ENCODE measurements at places on chromosomes 16 and 17.

DNA sequence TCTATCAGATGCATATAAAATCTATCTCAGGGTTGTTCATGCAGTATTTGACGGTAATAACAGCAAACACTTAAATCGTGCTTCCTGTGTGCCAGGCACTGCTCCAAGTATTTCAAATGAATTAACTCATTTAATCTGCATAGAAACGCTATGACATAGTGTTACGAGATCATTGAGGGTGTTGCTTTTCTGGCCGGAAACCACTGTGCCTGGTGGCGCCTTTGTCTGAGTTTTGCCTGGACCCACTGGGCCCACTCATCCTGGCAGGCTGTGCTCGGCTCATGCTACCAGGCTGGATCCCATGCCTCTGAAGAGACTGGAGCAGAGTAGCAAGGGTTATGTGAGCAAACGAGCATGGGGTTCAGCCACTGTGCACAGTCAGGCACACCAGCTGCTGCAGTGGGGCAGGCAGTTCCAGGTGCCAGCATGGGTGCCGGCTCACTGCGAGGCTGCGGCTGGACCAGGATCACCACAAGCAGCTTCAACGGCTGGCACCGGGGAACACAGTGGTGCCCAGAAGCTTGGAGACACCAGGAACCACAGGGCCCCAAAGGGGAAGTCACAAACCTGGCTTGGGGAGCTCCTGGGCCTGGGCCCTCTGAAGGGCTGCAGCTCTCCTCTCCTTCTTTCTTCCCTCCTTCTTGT lies 45.9 kb upstream of the CLEC19A start:
- peak; percentile 65 for DNase-seq

- DNase-seq = no peak
These were observed 23.6 kb upstream of the GPRC5C start for GRCh38 chr17:74408262-74408661.

GRCh38 chr17:82216301-82217119 lies 3.9 kb upstream of the CCDC57 start:
- no peak for DNase-seq

DNA sequence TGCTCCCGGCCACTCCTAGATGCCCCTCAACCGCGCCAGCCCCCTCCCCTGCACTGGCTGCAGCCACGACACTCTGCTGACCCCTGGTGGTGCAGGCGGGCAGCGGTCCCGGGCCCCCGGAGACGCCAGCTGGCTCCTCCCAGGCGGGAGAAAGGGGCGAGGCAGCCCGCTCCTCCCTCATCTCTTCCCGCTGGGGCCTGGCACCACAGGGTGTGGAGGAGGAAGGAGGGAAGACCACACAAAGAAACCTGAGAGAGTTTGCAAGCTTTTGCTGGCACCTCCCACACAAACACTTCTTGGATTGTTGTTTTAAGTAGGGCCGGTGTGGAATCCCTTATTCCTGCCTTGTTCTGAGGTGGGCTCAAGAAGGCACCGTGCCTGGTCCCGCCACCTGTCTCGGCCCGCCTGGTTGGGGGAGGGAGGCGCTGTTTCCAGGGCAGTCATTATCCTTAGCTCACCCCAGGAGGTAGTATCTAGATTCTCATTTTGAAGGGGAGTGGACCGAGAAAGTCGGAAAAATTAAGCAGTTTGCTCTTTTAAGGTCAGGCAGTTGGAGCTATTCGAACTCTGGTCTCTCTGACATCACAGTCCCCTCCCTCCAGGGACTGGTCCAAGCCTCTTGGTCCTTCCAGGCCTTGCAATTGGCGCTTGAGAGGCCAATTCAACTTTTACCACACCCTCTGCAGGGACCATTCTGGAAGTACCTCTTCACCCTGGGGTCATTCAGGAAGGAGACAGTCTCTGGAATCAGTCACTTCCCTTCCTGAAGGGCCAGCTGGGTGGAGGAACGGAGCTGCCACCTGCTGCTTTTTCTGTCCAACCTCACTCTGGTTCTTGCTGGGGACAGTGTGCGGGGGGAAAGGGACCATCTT lies 959 bp upstream of the ANKRD13B start:
- peak; percentile 98 for DNase-seq

DNA sequence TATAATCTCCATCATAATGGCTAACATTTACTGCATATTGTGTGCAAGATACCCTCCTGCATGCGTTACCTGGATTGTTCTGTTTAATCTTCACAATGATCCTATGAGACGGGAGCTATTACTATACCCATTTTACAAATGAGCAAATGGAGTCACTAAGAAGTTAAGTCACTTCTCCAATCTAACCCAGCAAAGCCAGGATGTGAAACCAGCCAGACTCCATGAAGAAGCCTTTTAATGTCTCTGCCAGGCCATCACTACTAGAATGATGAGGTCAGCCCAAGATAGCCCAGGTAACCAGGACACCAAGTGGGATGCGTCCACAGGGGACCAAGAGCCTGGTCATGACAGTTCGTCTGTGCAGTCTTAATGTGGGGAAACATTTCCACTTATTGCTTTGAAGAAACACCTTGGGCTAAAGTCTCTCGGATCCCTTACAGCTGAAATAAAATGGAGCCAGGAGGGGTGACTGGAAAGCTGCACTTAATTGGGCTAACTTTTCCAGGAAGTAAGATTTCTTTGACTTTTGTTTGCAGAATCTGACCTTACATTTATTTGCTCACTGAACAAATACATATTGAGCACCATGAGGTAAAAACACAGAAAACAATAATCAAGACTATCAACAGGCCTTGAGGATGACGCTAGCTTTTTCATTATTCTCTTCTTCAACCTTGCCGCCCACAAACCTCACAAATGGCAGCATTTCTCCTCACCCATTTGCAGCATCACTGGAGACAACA lies 926 bp upstream of the SHCBP1 start:
- no peak for DNase-seq

DNA sequence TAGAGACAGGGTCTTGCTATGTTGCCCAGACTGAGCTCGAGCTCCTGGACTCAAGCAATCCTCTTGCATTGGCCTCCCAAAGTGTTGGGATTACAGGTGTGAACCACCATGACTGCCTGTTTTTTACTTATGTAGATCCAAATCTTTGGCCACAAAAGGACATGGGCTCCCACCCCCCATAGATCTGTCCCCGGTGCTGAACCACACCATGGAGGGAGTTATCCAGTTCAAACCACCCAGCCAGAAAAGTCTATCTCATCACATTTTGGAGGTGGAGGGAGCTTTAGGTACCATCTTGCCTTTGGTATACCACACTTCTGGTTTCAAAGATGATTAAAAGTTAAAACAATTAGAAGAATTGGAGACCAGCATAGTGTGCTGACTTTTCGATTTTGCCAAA lies 26.2 kb downstream of the SHISA9 start:
- DNase-seq = no peak

DNA sequence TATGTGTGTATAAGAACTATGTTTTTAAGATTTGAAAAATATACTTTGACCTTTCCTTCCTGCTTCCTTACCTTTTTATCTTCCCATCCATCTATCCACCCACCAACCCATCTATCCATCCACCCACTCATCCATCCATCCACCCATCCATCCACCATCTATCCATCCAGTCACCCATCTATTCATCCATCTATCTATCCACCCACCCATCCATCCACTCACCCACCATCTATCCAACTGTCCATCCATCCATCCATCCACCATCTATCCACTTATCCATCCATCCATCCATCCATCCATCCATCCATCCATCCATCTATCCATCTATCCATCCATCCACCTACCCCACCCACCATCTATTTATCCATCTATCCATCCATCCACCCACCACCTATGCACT lies 12.4 kb downstream of the CBFA2T3 start:
- no peak for DNase-seq

- no peak for DNase-seq
These were observed 5.7 kb upstream of the MAPK8IP3 start for GRCh38 chr16:1700246-1700645.

GRCh38 chr17:42913522-42913921 lies 12.9 kb downstream of the G6PC1 start:
- no peak for DNase-seq

- no peak for DNase-seq
These were observed 188.1 kb upstream of the ZNF469 start for GRCh38 chr16:88194397-88195268.

- no peak for DNase-seq
These were observed 165.6 kb downstream of the CA10 start for GRCh38 chr17:51992864-51993416.

- DNase-seq = no peak
These were observed 22.7 kb downstream of the RNF43 start for GRCh38 chr17:58394534-58395223.

GRCh38 chr17:38601539-38602351 lies 4.0 kb downstream of the SRCIN1 start:
- no peak for DNase-seq

- DNase-seq = peak; percentile 92
These were observed at the start of gene CANT1 for GRCh38 chr17:79009397-79010303. Gene CANT1, minus strand, starts transcription at chr17:79009764. Its CDS starts 12,142 bp downstream, at chr17:78997622.

DNA sequence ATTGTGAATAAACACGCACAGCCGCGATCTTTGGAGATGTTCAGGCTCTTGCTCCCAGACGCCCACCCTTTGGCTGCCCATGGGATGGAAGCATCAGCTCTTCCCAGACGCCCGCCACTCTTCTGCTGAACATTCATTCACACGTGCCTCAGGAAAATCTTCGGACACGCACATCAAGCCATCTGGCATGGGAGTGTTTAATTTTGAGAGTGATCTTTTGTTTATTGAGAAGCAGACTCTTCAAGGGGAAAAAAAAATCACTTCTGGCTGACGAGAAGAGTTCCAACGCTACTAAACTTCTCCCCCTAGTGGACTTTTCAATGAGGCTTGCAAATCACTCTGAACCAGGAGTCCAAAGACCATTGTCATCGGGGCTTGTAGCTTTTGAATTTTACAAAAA lies 62.0 kb upstream of the NUDT7 start:
- peak; percentile 55 for DNase-seq

DNA sequence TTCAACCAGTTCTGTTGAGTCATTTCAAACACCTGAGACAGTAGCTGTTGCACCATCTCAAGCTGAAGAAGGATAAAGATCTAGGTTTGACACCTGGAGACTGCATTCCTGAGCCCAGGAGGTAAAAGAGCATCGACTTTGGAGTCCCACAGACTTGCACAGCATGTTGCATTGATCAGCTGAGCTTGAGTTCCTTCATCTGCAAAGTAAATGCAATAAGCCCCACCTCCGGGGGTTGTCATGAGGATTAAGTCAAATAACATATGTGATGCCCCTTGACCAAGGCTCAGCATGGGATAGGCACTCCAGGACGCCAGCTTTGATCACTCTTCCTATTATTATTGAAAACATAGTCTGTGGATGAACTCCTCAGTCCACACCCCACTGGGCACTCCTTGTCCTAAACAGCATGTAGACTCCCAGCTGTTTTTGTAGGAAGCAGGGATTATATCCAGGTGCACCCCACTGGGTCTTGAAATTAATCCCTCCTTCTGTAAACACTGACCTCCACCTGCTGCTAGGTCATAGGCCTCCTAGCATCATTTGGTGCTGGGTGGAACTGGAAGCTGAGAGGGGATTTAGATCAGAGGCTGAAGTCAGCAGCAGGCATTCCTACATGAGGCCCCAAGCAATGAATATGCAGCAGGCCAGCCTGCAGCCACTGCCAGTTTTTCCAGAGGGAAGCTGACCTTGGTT lies 259.0 kb downstream of the HS3ST4 start:
- peak; percentile 25 for DNase-seq

DNA sequence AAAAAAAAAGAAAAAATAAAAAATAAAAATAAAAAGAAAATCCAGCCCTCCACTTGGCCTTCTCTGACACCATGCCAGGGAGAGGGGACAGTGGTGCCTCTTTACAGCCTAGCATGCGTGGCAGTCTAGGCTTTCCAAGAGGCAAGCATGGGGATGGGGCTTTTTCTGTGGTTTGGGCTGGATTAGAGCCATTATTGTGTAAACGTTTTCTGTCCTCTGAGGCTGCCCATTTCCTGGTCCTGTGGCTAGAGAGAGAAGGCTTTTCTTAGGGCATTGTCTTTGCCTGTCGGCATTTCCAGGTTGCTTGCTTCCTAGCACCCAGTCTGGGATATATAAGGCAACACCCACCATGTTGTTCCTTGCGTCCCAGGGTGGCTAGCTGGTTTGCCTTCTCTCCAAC lies 2.7 kb upstream of the DHRS7B start:
- DNase-seq = no peak

DNA sequence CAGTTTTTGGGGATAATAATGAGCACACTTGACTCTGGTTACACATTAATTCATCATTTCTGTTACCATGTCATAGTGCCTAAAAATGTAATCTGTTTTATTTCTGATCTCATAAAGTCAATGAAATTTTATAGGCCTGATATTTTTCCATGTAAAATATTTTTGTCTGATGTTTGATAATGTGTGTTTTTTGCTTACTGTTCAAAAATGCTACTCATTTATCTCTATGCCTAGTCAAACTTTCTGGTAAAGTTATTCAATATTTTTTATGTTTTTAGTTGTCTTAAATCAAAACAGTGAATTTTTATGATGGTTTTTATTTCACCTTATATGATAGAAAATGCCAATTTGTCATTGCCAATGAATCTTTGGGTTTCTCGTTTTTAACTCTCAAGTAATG lies 147.0 kb downstream of the AHSP start:
- DNase-seq = no peak

DNA sequence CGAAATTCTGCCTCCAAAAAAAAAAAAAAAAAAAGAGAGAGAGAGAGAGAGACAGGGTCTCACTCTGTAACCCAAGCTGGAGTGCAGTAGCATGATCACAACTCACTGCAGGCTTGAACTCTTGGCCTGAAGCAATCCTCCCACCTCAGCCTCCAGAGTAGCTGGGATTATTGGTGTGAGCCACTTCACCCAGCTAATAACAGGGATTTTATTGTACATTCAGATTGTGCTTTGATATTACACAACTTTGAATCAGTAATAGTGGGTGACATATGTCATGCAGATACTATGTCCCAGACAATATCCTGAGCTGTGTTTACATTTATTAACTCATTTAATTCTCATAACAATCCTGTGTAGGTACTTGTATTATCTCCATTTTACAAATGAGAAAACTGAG lies 19.7 kb upstream of the DHX8 start:
- DNase-seq = no peak

GRCh38 chr16:46717692-46718091 lies 28.2 kb downstream of the ORC6 start:
- no peak for DNase-seq

DNA sequence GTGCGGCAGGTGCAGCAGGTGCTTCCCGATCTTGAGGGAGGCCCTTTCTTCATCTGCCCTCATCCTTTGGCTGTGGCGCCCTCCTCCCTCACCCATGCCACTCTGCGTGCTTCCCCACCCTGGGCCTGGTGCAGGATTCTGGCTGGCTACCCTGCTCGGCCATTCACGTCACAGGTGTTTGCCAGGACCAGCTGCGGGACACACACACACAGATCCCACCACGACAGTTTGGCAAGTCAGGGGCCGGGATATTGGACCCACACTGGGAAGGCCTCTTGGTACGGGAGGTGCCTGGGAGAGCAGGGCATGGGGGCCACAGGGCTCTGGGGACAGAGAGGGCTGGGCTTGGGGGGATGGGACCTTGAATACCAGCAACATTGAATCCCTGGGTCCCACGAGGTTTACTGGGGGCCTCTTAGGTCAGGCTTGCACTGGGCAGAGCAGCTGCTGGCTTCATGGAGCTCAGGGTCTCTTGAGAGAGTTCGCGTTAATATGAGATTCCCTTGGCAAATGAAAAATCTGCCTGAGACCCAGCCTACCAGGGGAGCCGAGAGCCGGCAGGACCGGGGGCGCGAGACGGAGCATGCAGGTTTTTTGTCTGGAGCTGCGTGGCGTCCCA lies 15.1 kb downstream of the ADCY7 start:
- DNase-seq = no peak

All from A673 (cell line).